ENCODE measurements at places on chromosomes 16 and 17.

- DNase-seq: no peak
Observed at GRCh38 chr17:33097411-33097810, 105.8 kb downstream of the SPACA3 start.

DNA sequence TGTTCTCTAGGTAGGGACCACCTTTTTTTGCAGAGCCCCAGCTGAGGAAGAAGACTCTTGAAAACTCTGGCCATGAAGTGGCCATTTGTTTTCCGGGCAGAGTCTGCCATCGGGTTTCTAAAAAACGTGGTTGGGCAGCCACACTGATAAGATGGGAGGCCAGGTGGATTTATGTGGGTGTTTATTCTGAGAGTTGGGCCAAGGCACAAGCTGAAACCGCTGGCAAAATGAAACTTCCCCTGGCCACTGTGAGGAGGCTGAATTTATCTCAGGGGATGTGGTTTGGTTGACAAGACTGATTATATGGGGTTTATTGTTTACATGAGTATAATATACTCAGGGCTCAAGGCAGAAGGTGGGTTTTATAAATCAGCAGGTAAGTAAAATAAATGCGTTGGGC is 421.8 kb downstream of the UTP18 start:
- no peak for DNase-seq

GRCh38 chr17:65644545-65644944 is 83.1 kb upstream of the AXIN2 start:
- DNase-seq: no peak

DNA sequence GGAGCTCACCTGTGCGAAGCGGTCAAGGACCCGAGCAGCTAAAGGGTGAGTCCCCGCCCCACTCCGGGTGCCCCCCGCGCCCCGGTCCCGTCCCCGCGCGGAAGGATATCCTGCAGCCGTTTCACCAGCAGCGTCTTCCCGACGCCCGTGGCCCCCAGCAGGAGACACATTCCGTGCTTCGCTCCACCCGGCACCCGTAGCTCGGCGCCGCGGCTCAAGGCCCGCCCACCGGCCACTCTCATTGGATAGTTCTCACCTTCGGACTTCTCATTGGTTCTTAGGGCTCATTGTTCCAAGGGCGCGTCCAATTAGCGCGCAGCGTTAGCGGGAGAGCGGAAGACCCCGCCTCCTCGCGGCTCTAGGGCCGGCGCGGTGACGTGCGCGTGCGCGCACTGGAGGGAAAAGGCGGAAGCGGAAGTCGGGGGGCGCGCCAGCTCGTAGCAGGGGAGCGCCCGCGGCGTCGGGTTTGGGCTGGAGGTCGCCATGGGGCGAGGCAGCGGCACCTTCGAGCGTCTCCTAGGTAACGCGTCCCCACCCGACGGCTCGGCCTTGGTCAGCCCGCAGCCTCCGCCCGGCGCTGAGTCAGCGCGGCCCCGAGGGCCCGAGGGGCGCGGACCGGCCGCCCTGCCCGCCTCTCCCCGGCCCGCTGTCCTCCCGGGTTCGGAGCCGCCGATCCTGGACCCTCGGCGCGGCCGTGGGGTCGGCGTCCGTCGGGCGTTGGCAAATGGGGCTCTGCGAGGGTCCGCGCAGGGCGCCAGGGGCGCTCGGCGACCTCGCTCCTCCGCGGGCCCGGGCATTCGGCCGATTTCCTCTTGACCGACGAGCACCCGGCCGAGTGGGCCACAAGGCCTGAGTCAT is at the start of the genes ARL16 and HGS:
Gene ARL16 (minus strand): TSS at position 214 of the 858 bp plus-strand sequence. CDS start 44 bp downstream, at position 170.
Gene HGS (plus strand): TSS at position 428 of the 858 bp plus-strand sequence. CDS start 56 bp downstream, at position 484.
- DNase-seq: peak; percentile 100

DNA sequence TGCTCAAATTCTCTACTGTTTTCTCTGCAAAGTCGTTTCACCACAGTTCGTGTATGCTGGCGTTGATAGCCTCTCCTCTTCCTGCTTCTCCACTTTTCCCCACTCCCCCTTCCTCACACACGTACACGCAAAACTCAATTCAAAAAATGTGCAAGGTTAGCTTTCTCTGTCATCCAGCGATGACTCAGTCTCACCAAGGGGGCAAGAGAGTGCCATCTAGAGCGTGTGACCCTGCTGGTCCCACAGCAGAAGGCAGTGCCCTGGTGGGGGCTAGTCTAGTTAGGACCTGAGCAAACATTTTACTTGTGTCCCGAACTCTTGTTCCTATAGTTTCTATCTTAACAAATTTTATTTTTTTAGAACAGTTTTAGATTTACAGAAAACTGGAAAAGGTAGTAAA is 121.2 kb upstream of the CHMP6 start:
- DNase-seq: no peak

DNA sequence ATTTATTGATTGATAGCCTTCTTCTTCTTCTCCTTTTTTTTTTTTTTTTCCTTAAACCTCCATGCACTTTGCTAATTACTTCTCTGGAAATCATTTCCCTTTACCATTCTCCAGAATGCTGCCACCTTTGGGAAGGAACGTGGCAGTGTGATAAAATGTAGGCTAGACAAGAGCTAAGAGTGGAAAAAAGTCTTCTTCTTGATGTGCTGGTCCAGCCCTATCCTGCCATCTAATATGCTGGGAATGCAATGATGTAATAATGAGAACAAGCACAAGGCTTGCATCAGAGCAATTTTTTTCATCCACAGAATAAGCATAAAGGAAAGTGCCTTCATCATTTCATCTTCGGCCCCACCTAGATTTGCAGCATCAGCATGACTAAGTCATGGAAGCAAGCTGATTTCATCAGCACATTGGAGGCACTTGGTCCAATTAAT is 128.7 kb upstream of the ZFHX3 start:
- peak; percentile 15 for DNase-seq

DNA sequence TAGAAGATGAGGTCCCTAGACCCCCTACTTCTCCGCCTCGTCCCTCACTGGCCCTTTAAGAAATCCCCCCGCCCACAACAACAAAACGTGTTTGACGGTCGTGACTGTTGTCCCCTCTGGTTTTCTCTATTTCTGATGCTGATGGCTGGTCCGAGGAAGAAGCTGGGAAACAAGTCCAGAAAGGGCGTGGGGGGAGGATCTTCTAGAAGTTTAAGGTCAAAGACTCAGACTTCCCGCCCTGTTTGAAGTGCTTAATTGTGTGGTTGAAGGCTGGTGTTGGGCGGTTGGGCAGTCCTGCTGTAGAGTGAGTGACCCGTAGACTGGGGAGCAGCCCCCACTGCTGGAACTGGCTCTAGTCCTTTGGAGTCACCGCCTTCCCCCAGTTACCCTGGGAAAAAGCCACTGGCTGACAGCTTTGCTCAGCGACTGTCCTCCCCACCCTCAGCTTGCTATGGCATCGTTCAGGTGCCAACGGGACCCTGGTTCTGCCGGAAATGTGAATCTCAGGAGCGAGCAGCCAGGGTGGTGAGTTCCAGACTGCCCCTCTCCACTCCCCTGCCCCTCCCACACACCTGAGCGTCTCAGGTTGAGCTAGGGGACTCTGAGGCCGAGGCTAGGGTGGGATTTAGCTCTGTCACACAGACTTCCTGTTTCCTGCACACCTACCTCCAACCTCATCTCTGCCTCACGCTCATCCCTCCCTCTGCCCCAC is 1.6 kb downstream of the MLLT6 start:
- no peak for DNase-seq

DNA sequence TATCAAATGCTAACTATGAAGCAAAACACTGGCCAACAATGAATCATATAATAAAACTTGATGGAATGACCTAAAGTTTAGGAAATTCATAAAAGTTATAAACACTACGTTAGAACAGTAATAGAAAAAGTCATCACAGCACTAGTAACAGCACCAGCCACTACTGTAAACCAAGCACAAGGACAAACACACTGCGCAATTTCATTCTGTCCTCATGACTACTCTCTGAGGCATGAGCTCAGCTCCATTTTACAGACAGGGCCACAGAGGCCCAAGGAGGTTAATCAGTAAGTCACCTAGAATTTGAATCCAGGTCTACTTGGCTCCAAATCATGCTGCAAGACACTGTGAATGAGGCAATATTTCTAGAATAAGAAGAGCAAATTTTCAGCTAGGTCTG is 13.4 kb downstream of the EMC8 start:
- no peak for DNase-seq

DNA sequence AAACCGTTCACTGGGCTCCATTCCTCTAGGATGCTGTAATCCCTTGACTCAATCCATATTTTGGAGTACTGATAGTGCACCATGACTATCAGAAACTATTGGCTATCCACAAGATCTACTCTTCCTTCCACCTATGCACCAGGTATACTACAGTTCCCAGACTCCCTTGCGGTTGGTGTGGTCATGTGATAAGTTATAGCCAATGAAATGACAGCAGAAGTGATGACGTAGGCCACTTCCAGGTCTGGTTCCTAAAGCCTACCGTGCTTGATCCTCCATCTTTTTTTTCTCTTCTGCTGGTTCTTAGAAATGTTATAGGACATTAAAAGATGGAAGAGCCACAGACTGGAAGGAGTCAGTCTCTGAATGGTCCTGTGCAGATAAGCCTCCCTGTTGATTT is 278.8 kb upstream of the C16orf82 start:
- peak; percentile 11 for DNase-seq

DNA sequence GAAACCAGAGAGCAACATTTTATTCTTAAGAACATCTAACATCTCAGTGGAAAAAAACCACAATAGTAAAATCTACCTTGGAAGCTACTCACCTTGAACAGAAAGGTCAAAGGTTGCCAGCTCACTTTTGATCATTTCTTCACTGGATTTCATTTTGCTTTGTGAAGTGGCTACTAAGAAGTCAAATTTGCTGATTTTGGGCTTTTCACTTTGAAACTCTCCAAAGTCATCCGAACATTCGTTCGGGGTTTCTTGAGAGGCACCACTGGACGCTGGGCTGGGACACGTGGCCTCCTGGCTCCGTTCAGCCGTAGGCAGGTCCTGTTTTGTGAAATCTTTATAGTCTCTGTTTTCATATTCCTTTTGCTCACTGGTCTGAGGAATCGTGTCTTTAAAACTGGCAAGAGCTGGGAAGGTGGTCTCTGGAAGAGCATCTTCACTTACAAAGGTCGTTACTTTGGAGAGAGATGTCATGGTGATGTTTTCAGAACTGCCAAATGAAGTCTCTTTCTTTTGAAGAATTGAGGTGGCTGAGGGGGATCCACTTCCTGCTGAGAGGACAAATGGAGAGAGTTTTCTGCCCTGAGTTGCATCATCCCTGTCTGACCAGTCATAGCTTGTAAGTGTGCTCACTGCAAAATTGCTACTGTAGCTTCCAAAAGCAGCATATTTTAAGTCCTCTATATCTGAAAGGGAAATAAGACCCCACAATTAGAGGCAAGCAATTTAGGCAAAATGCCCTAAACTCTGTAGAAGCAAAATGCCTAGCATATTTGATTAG is 52.4 kb downstream of the DUSP14 start:
- no peak for DNase-seq

DNA sequence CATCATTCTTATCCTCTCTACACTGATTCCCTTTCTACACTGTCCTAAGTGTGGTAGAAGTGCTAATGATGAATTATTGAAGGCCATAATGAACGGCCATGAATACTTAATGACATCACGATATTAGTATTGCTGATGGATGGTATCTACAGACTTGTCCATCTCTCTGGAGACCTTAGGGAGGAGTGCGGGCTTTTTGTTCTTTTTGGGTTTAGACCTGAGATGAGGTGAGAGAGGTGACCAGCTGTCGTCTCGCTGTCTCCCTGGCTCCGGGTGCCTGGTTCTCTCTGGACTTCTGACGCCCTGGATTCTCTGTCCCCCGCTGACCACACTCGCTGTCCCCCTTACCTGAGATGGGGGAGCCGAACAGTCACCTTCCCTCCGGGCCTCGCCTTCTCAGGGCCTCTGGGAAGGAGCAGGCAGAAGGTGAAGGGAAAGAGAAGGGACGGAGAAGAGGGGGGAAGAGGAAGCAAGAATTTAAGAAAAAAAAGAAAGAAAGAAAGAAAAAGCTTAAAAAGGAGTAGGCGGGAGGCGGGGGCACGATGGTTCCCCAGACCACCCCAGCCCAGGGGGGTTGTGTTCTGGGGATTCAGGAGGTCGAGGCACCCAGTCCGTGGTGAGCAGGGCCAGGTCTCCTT is 17.1 kb downstream of the SGCA start:
- DNase-seq: no peak

- peak; percentile 61 for DNase-seq
Observed at GRCh38 chr17:7932949-7933348, 943 bp downstream of the CNTROB start.

- DNase-seq: no peak
Observed at GRCh38 chr16:8866118-8866883, 2.5 kb downstream of the CARHSP1 start.

GRCh38 chr16:2719328-2720063 is 528 bp downstream of the PRSS27 start:
- DNase-seq: peak; percentile 77

GRCh38 chr16:78877114-78877655 is 723.4 kb downstream of the MAF start:
- DNase-seq: no peak

- DNase-seq: no peak
Observed at GRCh38 chr17:17414341-17414805, 62.4 kb upstream of the MED9 start.

DNA sequence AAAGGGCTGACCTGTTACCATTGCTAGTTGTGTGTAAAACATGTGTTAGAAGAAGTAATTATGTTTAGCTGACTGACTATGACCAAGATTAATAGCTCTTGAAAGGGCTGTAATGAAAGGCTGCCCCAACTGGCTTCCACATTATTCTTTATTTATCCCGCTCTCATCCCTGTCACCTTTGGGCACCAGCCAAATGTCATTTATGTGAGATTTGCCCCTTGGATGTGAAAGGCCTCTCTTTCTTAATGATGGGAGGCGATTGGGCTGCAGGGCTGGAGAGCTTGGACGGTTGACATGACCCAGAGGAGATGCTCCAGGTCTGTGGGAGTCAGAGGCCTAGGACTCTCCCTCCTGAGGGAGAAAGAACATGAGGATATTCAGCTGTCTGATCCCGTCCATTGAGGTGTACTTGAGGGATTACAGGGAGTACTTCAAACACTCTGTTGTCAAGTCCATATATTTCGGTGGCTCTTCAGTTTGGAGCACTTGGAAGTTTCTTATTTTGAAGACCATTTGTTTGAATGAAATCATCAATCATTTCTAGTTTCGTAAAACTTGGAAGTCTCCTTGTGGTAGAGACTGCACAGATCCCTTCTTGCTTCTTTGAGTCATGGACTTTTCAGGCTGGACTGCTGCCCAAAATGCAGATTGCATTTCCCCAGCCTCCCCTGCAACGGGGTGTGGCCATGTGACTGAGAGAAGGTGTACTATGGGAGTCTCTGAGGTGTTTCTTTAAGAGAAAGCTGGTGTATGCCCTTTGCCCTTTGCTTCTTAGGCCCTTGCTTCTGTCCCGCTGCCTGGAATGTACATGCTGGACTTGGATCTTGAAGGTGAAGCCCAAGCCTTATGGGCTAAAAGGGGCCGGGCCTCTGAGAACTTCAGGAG is 51.3 kb downstream of the FTO start:
- peak; percentile 32 for DNase-seq

DNA sequence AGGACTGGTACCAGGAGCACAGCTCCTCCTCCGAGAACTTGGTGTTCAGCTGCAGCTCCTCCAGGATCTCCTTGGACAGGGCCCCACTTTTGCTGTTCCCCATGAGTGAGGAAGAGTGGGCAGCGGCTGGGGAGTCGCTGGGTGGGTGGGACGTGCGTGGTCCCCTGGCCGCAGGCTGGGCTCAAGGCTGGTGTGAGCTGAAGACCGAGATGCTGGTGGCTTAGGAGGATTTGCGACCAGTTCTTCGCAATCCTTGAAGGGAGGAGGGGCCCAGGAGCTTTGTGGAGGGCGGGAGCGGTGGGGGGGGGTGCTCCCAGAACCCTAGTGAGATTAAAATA is at the start of gene RCVRN:
Gene RCVRN (minus strand): TSS at position 194 of the 338 bp plus-strand sequence. CDS start 91 bp downstream, at position 103.
- DNase-seq: no peak

- DNase-seq: peak; percentile 94
Observed at GRCh38 chr17:17913695-17914332, 58.4 kb downstream of the TOM1L2 start.
